ENCODE measurements at places on chromosomes 11 and 22.

DNA sequence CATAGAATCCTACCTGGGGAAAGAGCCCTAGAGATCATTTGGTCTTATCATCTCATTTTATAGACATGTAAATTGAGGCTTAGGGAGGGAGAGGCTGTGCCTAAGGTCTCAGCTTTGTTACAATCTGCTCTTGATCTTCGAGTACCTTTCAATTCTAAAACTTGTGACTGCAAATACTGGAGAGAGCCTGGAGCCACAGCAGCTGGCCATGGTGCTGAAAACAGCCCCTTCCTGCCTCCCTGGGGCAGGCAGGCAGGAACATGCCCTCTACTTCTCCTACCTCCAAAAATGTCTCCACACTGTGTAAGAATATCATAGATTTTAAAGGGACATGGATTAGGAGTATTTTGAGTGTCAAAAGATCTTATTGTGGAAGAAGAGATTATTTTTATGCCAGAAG is 52.2 kb downstream of the C22orf42 start:
- peak; percentile 53 for DNase-seq

DNA sequence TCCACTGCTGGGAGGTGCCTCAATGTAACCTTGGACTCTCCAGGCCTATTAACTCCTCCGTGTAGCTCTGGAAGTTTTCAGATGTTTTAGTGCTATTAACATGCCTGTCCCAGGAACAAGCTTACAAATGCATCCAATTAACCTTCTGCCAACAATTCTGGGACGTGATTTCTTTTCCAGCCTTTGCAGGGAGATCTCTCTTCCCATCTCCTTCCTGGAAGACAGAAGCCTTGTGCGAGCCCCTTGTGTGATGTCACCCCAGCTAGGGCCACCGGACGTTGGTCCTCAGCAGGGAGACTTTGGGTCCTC is 47.7 kb upstream of the SYT7 start:
- DNase-seq = no peak

- no peak for DNase-seq
These were observed 63.2 kb upstream of the EED start for GRCh38 chr11:86181379-86181778.

GRCh38 chr22:31603574-31603973 is 58.4 kb downstream of the PISD start:
- no peak for DNase-seq

Measured in activated CD4-positive, alpha-beta T cell treated with anti-CD3 and anti-CD28 coated beads for 36 hours (primary cell).